ENCODE measurements at places on chromosomes 2 and 18.

DNA sequence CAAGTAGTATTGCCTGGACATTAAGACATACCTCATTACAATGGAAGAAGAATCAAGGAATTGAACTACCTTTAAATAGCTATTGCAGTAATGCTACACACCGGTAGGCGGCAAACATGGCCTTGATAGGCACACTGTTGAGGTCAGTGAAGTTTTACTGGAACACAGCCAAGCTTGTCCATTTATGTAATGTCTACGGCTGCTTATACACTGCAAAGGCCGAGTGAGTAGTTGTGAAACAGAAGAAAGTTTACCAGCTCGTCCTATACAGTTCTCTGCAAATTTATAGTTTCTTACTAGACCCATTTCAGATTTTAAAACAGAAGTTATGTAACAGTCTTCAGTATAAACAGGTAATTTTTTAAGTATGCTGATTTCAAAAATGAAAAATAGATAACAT, 38.8 kb downstream of the PPP4R1 start:
- DNase-seq = no peak

GRCh38 chr2:239612133-239612532, 211.3 kb upstream of the HDAC4 start:
- DNase-seq = no peak

GRCh38 chr2:10432311-10433181, 15.6 kb downstream of the ODC1 start:
- DNase-seq = no peak

DNA sequence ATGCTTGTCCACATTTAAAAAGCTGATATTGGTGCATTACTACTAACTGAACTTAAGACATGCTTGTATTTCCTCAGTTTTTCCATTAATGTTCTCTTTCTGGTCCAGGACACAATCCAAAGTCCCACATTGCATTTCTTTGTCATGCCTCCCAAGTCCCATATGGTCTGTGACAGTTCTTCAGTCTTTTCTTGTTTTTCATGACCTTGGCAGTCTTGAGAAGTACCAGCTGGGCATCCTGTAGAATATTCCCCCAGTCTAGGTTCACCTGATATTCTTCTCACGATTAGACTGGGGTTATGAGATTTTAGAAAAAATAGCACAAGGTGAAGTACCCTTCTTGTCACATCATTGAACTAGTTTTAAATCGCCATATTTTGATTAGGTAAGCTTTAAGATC, 10.3 kb upstream of the ZBTB14 start:
- no peak for DNase-seq

- peak; percentile 62 for DNase-seq
These were observed 35.1 kb upstream of the RASGRP3 start for GRCh38 chr2:33441235-33441810.

GRCh38 chr2:207914716-207915115, 110.6 kb downstream of the PLEKHM3 start:
- no peak for DNase-seq

- DNase-seq = peak; percentile 71
These were observed 111.6 kb downstream of the AGAP1 start for GRCh38 chr2:235605312-235606003.

GRCh38 chr18:49155410-49155809, 204.6 kb upstream of the SMAD7 start:
- no peak for DNase-seq

DNA sequence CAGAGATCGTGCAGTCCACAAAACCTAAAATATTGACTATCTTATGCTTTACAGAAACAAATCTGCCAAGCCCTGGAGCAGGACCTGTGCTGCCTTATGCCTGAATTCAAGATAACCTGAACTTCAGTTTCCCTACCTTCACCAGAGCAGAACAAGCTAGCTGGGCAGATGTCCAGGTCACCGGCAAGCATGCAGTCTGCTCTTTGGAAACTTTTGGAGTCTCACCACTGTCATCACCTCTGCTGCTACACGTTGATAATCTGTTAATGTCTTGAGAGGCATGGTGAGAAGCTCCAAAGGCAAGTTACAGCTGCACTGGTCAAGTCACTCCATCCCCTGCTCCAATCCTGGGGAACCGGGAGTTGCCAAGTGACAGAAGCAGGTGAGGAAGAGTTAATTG, 354.2 kb downstream of the RBM43 start:
- DNase-seq = no peak

DNA sequence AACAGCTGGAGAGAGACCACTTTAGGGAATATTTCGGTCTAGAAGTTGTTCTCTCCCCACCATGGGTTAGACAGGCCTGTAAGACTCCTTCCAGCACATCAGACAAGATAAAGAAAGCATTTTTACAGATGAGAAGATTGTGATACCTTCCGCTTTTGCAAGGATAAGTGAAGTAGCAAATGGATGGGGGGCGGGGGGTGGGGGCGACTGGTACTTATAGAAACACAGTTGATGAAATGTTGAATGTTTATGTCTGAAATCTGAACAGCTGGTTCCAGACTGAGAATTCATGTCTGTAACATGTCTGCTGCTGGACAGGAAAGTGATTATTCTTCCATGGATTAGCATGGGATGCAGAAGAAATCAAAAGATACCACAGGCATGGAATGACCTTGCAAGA, 90.5 kb upstream of the FN1 start:
- DNase-seq = no peak

DNA sequence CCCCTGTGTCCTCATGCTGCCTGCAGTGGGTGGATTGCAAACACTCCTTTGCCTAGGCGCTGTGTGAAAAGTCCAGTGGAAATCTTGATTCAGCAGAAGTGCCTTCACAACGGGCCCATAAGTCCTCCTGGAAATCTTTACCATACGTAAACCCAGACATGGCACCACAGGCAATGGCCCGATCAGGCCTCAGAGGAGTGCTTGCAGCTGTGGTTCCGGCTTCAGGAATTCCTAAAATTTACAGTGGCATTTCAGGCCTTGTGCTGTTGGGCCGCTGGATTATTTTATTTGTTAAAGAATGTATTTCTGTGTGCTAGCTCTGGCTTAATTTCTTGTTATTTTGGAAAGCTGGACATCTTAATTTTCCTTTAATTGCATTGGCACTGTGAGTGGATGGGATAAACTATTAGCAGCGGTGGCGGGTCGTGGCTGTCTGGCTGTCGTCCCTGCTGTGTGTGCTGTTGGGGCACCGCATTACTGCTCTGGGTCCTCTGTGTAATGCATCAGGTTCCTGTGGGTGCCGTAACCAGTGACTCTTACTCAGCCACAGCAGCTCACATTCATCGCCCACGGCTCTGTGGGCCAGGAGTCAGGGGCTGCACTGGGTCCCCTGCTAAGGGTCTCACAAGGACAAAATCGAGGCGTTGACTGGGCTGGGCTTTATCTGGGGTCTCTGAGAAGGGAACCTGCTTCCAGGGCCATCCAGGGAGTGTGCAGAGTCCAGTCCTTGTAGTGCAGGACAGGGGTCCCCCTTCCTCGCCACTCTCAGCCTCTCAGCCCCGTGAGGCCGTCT, 73.1 kb downstream of the RTP5 start:
- no peak for DNase-seq

DNA sequence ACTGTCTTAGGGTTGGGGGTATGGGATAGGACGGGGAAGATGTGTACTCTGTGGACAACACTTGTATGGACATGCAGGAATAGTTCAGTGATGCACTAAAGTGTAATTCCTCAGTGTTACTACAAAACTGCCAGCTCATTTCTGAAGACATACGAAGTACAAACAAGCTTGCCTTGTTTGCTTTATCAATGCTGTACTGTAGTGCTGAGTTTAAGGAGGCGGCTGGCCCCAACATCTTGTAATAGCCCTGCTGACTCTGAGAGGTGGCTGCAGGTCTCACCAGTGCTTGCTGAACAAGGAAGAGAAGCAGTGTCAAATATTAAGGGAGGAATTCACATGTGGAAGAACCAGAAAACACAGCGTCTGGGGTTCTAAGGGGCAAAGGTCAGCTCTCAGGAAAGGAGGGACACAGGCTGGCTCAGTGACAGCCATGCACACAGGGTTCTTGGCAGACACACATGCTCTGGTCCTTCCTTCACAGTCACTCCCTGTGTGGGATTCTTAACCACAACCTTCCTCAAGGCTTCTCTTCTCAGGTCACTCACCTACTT, 39.8 kb upstream of the EVA1A start:
- no peak for DNase-seq

DNA sequence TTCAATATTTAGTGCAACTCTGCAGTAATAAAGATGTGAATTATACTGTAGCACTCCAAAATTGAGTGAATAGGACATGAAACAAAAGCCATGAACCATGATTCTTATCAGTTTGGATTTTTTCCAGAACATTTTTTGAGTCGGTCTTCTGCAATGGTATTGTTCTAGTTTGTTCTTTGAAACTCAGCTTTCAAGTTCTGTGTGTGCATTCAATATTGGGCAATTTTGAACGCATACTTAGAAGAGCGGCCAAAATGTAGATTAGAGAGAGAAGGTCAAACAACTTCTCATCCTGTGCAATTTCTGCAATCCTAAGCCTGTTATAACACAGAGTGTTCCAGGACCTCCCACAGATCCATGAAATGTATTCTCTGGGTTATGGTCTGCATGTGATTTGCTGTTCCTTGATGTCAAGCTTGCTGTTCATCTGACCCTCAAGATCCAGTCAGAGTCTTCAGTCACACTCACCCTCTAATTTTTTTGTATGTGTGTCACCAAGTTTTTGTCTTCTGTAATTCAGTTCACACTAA, 48.3 kb downstream of the TSPYL6 start:
- DNase-seq = no peak

GRCh38 chr18:13287372-13287771, 68.8 kb downstream of the LDLRAD4 start:
- no peak for DNase-seq

- no peak for DNase-seq
These were observed 22.2 kb downstream of the PDK1 start for GRCh38 chr2:172578054-172578453.

DNA sequence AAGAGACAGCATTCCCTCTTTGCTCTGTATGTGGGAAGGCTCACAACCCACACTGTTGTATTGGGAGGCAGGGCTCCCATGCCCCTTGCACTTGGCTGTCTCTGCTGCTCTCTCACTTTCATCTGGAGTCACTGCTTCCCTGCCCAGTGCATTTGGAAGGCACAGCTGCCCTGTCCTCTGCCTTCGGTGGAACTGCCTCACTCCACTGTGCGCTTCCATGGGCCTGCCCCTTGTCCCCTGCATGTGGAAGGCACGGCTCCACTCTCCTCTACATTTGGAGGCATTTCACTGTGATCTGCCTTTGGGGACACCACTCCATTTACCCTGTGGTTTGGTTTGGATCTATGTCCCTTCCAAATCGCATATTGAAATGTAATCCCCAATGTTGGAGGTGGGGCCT, 9.1 kb upstream of the PROM2 start:
- peak; percentile 3 for DNase-seq

DNA sequence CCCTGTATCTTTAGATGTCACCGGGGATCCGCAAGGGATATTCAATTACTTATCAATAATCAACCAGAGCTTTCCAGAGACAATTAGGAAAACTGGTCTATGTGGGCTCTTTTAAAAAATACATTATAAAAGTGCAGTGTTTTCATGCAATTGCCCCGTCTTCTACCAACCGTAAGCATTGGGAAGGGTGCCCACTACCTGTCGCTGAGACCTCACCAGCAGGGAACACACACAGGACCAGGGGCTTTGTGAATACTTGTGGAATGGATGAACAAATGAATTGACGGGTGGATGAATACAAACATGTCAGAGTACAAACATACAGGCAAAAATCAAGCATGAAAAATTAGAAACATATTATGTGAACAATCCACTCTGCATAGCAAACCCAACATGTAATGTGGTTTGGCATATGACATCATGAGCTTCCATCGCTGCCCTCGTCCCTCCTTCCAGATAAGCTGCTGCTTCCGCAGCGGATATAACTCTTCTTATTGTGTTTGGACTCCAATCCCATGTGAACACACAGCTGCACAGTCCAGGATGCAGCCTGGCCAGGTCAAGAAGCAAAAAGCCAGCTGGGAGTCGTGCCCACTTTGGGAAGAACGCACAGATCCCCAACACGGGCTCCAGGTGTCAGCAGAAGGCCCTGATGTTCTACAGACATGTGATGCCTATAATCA, 5.3 kb downstream of the FHL2 start:
- DNase-seq = peak; percentile 65

DNA sequence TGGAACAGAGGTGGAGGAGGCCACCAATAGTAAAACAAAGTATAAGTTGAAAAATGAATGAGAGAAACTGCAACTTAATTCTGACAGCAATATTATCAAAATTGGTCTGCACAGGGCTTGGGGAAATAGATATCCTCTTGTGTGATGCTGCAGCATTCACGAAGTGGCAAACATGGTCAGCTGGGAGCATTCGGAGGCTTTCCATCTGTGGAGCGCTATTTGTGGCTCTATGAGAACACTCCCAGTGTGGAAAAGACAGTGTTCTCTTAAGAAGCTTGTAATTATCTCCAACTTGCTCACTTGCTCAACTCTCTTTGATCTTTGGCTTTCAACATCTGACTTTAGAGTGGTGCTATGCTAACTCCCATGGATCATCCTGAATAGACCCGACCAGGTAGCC, 3.1 kb upstream of the FLACC1 start:
- no peak for DNase-seq

- DNase-seq = no peak
These were observed 72.6 kb upstream of the NOL4 start for GRCh38 chr18:34297287-34297686.

- no peak for DNase-seq
These were observed 186.6 kb downstream of the PID1 start for GRCh38 chr2:229084447-229084846.

DNA sequence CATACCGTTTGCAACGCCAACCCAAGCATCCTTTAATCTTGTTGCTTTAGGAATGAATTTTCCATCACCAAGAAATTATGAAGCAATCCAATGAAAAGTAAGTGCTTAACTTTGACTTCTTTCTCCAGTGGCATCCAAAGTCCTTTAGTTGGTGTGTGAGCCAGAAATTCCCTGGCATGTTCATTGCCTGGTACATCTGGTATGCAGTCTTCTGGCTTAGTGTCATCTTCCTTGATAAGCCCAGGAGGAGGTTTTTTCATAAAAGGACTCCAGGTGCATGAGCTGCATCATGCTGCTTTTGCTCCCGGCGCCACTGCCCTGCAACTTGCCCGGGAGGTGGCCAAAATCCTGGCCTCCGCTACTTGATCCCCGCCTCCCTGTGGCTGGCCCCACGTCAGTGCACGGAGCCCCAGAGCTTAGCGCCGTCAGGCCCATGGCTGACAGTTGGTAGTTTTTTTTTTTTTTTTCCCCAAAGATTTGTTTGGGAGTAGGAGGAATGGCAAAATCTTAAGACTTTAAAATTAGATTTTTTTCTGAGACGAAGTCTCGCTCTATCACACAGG, 58.7 kb downstream of the PUM2 start:
- DNase-seq = no peak

DNA sequence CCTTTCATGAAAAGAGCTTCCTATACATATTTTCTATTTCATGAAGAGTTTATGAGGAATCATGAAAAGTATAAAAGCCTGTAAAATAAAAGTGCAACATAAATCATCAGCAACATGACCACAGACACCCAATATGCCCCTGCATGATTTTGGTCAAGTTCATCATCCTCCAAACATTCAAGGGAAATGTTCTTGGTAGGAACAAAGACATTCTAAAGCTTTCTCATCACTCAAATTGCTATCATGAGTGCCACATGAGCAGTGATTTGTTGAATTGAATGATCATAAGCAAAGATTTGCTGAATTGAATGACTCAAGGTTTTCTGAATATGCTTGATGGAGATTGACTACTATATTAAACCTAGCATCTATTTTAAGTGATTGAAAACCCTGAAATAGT, 172.2 kb downstream of the MBD2 start:
- no peak for DNase-seq
